ENCODE measurements at places on chromosomes 7 and 10.

DNA sequence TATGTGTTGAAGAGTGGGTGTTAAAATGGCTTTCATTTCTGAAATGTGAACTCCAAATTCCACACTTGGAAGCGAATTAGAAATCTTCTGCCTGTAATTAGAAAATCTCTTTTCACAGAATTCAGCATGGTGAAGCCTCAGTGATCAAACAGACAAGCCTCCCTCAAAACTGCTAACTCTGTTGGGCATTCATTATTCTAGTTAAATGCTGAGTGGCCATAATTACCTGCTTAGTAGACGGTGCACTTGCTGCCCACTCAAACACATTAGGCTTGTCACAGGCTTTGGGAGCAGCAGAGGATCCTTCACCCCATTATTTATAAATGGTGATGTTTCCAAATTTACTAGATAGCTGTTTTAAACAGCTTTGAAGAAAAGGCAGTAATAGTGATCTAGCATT, 177.2 kb upstream of the PCLO start:
- no peak for DNase-seq

DNA sequence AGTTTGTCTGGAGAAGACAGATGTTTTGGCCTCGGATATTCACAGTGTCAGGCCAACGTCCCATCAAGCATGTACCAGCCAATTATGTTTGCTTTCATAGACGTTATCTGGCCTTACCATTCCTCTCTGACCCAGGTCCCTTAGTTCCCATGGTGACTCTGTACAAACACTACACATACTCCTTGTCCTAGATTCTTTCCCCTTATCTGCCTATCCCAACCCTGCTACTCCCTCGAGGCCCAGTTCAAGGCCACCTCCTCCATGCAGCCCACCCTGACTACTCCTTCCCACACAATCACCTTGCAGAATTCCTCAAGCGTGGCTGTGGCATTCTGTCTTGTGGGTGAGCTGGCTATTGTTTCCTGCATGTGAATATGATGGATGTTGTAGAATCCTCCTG, 155.2 kb downstream of the PRKAG2 start:
- peak; percentile 51 for DNase-seq

DNA sequence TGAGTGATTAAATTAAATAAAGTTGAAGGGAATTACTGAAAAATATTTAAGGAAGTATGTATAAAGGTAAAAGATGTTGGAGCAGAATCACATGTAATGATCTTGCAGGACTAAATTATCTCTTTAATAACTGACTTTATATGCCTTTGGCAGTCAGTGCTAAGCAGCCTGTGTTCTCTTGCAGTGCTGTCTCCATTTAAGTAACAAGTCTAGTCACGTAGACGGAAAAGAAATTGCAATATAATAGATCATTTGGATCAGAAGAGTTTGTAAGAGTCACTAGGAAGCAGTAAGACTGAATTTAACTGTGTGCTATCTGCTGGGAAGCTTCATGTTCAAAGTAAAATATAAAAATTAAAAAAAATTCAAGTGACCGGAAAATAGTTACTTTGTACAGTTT, 21.4 kb downstream of the BZW2 start:
- DNase-seq, result no peak

DNA sequence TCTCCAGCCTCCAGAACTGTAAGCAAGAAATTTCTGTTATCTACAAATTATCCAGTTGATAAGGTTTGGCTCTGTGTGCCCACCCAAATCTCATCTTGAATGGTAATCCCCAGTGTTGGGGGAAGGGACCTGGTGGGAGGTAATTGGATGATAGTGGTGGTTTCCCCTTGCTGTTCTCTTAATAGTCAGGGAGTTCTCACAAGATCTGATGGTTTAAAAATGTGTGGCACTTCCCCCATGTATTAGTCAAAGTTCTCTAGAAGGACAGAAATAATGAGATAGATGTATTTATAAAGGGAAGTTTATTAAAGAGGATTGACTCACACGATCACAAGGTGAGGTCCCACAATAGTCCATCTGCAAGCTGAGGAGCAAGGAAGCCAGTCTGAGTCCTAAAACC, 56.2 kb upstream of the APBB1IP start:
- no peak for DNase-seq

DNA sequence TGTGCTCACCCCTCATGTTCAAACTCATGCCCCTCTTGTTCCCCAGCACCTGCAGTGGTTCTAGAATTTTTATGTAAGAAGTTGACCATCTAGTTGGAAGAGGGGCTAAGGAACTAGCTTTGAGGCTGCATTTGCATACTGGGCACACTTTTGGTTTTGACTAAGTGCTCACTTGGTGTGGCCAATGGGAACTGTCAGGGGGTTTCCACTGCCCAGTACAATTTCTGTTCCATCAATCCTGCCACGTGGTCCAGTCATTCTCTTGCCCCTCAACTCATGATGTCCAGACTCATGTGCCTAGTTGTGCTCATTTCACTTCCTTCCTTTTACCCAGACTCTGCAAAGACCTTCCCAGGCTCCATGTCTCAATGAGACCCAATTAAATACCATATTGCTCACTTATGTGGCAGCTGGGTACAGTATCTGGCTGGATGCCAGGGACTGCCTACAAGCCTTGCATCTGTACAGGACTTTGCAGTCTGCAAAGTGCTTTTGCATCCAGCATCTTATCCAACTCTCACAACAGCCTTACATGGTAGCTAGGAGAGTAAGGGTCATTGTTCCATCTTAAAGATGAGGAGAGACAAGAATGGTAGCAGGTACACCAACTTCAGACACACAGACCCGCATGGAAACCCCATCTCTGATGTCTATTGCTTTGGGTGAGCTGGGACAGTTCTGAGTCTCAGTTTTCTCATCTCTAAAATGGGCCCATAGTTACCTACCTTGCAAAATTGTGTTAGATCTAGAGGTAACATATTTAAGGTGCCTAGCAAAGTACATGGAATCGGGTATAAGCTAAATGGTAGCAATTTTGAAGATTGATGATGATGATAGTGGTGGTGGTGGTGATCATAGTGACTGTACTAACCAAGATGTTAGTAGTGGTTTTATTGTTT, 30.1 kb upstream of the KCNMA1 start:
- DNase-seq, result no peak

DNA sequence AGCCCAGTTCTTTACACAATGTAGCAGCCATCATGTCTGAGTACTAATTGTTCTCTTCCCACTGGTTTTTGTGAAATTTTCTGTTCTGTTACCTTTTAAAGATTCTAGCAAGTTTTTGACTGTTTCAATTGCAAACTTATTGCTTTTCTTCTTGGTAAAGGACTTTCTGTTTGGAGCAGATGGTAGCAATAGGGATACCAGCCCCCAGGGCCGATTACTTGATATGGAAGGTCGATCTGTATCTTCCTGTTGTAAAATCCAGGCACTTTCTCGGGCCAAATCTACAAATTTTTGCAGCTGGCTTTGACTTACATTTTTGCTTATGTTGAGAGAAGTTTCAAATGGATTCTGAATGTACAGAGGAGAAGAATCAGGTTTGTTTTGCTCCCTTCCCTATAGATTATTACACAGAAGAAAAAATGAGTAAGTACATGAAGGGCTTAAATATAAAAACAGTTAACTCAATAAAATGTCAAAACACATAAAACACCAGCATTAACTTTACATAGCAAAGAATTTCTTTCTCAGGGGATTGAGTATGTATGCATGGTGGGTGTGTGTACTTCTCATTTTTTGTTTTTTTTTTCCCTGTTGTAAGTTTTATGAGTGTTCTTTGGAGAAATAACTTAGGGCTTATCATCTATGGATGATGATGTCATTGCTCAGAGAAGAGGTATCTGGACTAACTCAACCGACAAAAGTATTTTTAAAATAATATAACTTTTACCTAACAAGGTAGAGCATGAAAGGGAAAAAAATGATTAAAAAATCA, 35.3 kb downstream of the MTPAP start:
- peak; percentile 5 for DNase-seq

GRCh38 chr7:139494835-139495579, 11.5 kb upstream of the KLRG2 start:
- no peak for DNase-seq

DNA sequence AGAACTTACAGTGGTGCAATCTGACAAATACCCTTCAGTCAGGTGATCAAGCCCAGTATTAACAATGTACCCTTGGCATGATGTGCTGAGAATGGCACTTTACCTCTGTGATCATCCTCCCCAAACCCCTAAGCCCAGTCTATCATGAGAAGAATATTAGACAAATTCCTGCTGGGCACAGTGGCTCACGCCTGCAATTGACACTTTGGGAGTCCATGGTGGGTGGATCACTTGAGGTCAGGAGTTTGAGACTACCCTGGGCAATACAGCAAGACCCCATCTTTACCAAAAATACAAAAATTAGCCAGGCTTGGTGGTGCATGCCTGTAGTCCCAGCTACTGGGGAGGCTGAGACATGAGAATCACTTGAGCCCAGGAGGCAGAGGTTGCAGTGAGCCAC, 7.4 kb upstream of the CUL2 start:
- DNase-seq, result no peak

GRCh38 chr10:122419876-122420623, 34.4 kb upstream of the ARMS2 start:
- no peak for DNase-seq

DNA sequence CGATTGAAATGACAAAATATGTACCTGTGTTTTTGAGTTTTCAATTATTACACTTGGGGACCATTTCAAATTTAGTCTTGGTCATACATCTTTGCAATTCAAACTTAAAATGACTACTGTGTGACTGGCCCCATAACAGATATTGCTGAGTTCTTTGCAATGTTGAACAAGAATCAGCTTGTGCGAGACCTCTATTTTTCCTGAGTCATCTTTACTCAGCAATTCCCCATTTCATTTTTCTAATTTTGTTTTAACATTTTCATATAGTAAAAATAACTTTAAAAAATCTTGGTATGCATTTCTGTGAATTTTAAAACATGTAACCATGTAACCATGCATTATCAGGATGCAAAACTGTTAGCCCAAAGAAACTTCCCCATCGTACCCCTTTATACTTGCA, 678.1 kb downstream of the ANKRD7 start:
- no peak for DNase-seq

- DNase-seq, result no peak
Measured at GRCh38 chr7:80095545-80095944, 39.1 kb upstream of the GNAI1 start.

GRCh38 chr10:84452003-84452402, 123.6 kb downstream of the CCSER2 start:
- no peak for DNase-seq

GRCh38 chr10:29895456-29895855, 163.9 kb downstream of the JCAD start:
- DNase-seq, result peak; percentile 37

- no peak for DNase-seq
Measured at GRCh38 chr10:71138166-71138830, 74.1 kb upstream of the UNC5B start.

DNA sequence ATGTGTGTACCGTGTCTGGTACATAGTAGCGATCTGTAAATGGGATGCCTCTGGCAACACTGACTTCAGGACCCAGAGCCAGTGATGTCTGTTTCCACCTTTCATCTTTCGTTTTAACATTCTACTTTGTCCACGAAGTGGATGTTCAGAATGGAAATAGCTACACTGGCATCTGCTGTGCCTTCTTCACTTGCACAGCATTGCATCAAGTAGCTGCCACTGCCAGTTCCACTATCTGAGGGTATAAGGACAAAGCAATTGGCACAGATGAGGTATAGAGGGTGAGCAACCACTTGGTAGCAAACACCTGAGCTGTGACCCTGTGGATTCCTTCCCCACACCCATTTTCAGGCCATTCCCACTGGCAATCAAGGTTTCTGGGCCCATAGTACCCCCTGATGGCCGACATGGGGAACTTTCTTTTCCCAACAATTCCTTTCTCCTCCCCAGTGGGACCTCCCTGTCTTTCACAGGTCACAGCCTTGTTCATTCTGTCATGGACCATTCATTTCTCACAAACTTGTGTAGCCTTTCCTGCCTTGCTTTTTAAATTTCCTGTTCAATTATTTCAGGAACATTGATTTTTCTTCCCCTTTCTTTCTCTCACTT, 4.0 kb downstream of the ITGA8 start:
- peak; percentile 20 for DNase-seq

DNA sequence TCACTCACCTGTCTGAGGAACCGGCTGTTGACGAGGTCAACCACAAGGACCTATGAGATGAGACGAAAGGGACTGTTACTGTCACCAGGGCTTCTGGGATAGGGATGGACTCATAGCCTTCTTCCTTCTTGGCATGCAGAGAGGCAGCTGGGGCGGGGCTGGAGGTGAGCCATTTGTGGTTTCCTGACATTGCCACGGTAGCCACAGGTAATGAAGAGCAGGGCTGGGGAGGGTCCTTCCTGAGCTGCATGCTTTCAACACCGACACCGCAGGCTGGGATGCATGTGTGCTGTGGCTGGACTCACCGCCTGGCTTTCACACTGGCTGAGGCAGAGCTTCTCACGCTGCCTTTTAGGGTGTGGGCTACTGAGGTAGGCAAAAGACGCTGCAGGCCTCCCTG, 46.4 kb upstream of the MKRN1 start:
- no peak for DNase-seq

GRCh38 chr7:111801277-111801676, 239.0 kb upstream of the IMMP2L start:
- no peak for DNase-seq

DNA sequence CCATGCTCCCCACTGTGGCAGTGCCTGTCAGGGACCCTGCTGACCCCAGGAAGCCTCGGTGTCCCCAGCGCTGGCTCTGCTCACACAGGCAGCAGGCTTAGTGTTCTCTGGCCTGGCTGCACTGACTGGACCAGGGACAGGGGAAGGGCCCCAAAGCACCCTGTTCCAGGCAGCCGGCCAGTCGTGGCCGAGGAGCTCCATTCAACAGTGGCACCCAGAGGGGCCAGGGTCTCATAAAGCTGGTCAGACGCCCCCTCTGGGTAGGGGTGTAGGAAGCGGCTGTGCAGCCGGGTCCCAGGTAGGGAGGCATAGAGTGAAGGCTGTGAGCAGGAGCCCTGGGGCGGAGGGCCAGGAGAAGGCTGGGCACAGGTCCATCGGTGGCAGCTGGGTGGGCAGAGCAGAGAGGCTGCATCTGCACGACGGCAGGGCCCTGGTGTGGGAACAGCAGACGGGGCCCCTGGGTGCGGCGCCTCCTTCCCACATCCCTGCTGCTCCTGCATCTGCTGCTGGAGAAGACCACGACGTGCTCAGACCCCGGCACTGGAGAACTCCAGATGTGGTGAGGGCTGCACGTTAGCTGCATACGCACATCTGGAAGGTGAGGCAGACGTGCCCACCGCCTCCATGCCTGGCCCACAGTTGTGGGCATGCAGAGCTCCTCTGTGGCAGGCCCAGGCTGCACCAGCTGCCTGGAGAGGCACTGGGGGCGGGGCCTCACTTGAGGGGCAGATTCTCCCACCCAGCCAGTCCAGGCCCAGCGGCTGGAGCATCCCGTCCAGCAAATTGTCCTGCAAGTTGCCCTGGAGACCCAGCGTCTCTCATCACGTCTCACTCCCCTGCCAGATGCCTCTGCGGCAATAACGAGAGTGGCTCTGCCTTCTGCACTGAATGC, 25.1 kb downstream of the MNX1 start:
- DNase-seq, result no peak

DNA sequence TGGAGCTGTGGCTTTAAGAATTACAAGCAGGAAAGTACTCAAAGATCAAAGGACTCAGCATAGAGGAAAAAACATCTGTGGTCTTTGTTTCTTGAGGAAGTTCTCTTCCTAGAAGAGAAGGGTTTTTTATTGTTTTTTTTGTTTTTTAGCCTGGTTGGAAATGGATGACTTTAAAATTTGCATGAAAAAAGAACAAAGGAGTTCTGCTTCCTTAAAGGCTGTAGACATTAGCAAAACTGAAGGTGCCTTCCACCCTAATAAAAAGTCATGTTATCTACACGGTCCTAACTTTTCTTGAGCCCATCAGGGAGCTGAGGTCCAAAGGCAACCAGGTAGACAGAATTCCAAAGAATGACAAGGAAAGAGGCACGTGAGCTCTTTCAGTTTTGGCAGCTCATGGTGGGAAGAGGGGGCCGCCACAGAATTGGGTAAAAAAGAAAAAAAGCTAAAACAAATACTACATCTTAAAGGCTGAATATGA, 356.6 kb downstream of the SH2D4B start:
- no peak for DNase-seq
